ENCODE measurements at places on chromosomes 1 and 21.

GRCh38 chr1:116168277-116169032 lies 57.3 kb downstream of the MAB21L3 start:
- no peak for DNase-seq

GRCh38 chr1:27864264-27864895 lies 8.0 kb upstream of the THEMIS2 start:
- no peak for DNase-seq

DNA sequence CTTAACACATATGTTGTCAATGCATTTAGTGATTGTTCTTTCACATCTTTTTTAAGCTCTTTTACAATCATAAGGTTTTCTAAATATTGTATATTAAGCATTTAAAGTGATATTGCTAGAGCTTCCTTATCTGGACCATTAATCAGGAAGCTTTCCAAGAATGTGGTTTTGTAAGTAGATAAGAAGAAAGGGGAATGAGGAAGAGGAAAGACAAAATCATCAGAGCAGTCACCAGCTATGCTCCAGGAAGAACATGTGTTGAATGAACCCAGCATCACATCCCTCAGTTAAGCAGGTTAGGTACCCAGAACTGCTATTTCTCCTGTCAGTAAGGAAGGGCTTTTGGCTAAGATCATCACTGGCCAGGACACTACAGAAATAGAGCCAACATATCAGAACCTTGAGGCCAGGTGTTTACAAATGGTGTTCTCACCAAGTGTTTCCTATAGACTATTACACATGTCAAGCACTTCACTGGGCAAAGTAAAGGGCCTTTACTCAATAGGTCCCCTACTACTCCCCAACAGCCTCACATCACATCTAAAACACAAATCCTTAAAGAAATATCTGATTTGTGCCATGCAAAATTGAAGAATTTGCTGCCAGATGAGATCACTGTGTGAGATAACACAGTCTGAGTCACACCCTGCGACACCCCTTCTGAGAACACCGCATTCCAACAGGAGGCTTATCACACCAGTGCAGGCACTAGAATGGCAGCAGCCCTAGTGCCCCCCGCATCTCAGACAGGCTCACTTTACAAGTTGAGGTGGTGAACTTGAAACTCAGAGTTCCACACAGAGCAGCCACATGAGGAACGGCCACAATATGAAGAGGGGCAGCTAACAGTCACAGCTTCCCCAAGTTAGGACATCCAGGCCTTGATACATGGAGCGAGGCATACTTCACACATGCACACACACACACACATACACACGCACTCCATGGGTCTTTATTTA lies 1.8 kb upstream of the SPRR2A start:
- DNase-seq: no peak

DNA sequence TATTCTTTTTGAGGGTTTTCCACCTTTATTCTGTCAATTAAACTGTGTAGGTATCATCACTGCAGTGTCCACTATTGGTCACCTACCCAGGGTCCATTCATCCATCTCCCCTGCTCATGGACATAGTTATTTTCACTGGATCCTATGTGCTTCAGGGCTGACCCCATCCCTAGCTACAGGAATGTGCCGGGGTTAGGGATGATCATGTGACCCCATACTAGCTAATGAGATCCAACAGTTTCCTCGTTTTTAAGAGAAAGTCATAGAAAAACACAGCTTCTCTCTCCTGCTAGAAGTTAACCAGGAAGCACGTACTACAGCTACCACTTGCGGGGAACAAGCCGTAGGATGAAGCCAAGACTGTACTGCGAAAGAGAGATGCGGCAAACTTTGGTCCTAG lies 19.6 kb downstream of the PTGER3 start:
- DNase-seq: no peak

GRCh38 chr1:172515436-172515835 lies 17.5 kb upstream of the SUCO start:
- DNase-seq: no peak

- no peak for DNase-seq
Observed at GRCh38 chr1:68216089-68216772, 16.1 kb downstream of the WLS start.

DNA sequence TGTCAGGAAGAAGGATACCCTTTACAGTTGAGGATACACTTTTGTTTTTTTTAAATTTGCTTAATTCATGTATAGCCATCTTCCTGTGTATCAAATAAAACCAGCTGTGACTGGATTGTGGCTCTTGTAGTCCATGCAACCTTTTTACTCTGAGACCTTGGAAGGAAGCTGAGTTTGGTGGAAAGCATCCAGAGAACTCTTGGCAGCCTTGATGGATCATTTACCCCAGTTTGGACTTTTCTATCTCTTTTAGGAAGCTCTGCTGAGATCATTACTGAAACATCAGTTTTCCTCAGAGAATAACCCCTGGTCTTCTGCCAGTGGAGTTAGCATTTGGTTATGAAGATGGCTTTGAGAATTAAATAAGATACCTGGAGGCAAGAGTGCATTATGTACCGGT lies 21.2 kb upstream of the APOBEC4 start:
- DNase-seq: no peak

DNA sequence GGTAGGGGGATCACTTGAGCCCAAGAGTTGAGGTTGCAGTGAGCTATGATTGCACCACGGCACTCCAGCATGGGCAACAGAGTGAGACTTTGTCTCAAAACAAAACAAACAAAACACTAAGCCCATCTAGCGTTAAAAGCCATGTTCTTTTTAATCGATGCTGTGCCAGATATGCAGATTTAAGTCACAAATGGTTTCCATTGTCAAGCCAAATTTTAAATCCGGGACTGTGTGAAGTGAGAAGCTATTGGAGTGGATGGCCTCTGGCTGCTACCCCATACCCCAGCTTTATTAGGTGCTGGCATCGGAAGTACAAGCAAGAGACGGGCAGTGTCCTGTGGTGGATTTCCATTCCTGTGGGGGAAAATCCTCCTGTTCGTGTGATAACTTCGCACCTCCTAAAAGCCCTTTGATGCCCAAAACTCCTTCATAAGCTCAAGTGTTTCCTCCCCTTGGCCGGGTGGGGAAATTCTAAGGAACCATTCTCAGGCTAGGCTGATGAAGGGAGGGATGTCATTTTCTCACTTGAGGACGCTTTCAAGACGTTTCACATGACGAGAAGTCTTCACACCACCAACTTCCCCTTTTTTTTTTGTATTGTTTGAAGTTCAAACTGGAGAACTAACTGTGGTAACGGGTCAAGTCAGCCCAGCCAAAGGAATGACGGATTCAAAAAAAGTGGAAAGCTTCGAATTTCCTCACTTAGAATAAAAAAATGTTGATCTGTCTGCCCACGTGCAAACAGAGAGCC lies 140.8 kb downstream of the KAZN start:
- DNase-seq: no peak

- no peak for DNase-seq
Observed at GRCh38 chr1:143672983-143673382, 298.8 kb downstream of the FAM72C start.

DNA sequence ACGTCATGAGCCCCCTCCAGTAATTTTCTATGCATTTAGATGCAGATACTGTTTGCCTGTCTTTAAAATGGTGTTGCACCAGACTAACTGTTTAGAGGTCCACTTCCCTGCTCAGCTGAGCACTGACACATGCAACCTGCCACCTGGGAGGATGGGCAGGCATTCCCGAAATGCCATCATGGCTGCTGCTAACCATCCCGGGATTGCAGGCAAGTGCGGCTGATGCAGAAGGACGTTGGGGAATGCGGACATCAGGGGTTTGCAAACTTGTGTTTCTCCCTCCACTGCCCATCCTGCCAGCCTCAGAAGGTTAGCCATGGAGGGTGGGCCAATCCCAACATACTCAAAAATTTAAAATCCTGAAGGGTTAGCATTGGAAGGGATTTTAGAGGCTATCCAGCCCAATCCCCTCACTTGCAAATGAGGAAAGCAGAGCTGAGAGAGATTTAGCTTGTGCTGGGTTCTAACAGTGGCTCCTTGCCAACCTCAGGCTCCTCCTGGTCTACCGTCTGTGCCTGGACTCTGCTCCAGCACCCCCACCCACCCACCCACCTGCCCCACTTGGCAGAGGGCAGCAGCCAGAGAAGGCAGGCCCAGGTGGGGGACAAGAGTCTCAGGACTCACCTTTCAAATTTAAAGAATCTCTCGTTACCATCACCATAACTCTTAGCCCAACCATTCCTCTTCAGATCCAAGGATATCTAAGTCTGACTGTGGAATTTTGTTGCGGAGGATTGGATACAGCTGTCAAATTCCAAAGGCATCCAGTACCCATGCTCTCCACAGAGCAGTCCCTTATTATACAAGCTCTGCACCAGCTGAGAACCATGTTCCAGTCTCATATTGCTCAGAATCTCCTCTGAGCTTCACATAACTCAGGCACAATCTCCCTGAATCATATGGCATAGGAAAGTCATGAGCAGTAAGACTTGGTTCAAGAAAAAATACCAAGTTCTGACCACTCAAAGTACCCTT lies 34.2 kb downstream of the HIVEP3 start:
- no peak for DNase-seq

DNA sequence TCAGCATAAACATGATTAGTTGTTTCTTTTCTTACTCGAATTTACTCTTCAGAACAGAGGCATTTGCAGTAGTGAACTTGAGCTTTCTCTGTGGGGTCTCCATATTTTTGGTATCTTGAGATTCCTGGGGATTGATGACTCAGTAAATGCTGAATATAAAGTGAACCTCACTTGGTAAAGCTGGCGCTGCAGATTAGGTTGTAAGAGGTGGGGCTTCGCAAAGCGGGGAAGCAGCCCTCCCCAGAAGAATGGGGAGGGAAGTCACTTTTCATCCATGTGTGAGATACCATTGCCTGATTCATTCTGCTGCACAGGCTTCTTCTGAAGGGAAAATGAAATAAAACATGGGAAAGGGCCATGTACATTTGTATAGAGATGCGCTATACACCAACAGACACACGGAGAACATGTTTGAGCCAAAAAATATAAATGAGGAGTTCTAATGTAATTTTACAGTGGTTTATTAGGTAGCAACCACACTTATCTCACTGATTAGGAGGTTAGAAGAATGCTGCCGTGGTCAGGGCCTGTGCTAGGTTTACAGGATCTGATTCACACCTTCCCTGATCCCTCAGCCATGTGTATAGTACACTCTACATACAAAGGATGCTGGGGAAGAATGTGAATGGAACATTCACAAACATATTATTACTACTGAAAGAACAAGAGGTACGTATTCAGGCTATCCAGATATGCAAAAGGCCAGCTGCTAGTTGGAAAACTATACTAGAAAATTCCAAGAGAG lies 63.5 kb downstream of the DNTTIP2 start:
- DNase-seq: no peak

- DNase-seq: no peak
Observed at GRCh38 chr1:52674497-52675384, 23.4 kb downstream of the COA7 start.

GRCh38 chr1:229227298-229227919 lies 43.5 kb upstream of the RAB4A start:
- no peak for DNase-seq

GRCh38 chr1:107840725-107841124 lies 124.3 kb downstream of the VAV3 start:
- DNase-seq: no peak

- DNase-seq: no peak
Observed at GRCh38 chr1:152089014-152089674, at the start of gene TCHHL1. Gene TCHHL1, minus strand, starts transcription at chr1:152089064. Its CDS starts 921 bp downstream, at chr1:152088143.

DNA sequence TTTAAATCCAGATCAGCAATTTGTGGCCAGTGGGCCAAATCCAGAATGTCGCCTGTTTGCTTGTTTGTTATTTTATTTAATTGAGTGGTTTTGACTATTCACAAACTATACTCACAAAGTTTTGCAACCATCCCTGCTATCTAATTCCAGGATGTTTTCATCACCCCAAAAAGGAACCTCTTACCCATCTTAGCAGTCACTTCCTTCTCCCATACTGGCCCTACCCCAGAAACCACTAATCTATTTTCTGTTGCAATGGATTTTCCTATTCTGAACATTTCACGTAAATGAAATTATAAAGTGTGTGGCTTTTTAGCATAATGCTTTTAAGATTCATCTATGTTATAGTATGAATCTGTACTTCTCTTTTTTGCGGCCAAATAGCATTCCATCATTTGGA lies 41.3 kb downstream of the WDTC1 start:
- DNase-seq: no peak

GRCh38 chr21:17512253-17513213 lies at the start of gene CXADR:
Gene CXADR, plus strand, starts transcription at chr21:17513043. Its CDS starts 87 bp downstream, at chr21:17513130.
- peak; percentile 79 for DNase-seq

DNA sequence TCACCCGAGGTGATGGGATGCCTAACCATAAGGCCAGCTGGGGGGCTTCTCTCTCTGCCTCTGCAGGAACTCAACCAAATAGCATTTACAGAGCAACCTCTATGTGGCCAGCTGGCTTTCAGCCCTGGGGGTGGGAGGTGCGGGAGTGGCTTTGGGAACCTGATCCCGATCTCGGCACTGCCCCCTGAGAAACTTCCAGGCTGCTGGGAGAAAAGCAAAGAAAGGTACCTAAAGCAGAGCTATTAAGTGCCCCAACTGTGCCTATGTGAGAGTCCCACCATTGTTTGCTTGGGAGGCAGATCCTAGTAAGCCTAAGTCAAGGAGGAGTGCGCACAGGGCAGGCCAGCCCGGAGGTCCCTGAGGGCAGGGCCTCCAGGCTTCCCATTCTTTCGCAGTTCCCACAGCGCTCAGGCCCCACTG lies 7.0 kb downstream of the KRTCAP2 start:
- no peak for DNase-seq

DNA sequence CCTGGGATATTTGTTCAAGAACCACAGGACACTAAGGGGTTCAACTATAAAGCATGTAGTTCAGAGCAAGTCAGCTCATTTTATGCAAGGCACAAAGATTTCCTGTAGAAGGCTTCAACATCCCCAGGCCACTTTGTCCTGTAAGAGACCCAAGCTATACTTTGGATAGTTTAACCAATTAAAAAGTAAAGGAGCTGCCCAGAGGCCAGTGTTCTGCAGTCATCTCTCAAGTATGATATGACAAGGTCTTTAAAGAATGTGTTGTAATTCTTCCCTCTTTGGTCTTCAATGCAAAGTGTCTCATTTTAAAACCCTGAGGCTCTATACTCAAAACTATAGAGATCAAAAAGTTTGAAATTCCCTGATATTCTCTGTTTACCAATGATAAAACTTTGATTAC lies 34.1 kb downstream of the KRTAP20-3 start:
- no peak for DNase-seq

DNA sequence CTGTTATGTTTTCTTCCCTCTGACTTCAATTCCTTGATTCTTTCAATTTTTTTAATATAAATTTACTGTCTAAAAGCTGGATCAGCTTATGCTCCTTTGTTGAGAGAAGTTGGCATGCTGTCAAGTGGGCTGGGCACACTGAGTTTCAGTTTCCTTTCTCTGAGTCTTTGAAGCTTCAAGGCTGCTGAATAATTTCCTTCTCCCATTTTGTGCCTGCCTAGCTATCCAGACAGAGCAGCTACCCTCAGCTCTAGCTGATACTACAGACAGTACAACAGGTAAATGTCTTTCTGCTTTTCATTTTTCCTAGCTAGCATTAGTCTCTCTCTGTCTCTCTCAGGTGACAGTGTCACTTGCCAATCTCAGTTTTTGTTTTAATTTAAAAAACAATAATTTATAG lies at the start of gene IFI44:
Gene IFI44 (plus strand): TSS at position 204 of the 400 bp plus-strand sequence. CDS start 365 bp downstream, outside the sequence.
- peak; percentile 44 for DNase-seq
